ENCODE measurements at places on chromosomes 12 and 14. TPM values are rescaled to one million over a fixed set of nuclear protein-coding genes. Genes with fewer than 3 reads are reported as not detected.

GRCh38 chr14:92252323-92252722 is 70.6 kb upstream of the SLC24A4 start:
- DNase-seq, result no peak
- H3K36me3 ChIP-seq, result no peaks in the 10 kb centered on the region
- H3K4me3 ChIP-seq, result no peak overlapping the region
- H3K27ac ChIP-seq, result no peak overlapping the region

- H3K4me3 ChIP-seq, result no peak overlapping the region
- H3K36me3 ChIP-seq, result no peaks in the 10 kb centered on the region
- no peaks in the 10 kb centered on the region for H3K4me1 ChIP-seq
- H3K27ac ChIP-seq, result no peak overlapping the region
Observed at GRCh38 chr14:80988735-80989429, 33.5 kb downstream of the TSHR start.

GRCh38 chr12:118922405-118922804 is 58.9 kb upstream of the SRRM4 start:
- H3K4me1 ChIP-seq, result no peaks in the 10 kb centered on the region
- no peaks in the 10 kb centered on the region for H3K36me3 ChIP-seq
- H3K27ac ChIP-seq, result no peak overlapping the region
- DNase-seq, result no peak

DNA sequence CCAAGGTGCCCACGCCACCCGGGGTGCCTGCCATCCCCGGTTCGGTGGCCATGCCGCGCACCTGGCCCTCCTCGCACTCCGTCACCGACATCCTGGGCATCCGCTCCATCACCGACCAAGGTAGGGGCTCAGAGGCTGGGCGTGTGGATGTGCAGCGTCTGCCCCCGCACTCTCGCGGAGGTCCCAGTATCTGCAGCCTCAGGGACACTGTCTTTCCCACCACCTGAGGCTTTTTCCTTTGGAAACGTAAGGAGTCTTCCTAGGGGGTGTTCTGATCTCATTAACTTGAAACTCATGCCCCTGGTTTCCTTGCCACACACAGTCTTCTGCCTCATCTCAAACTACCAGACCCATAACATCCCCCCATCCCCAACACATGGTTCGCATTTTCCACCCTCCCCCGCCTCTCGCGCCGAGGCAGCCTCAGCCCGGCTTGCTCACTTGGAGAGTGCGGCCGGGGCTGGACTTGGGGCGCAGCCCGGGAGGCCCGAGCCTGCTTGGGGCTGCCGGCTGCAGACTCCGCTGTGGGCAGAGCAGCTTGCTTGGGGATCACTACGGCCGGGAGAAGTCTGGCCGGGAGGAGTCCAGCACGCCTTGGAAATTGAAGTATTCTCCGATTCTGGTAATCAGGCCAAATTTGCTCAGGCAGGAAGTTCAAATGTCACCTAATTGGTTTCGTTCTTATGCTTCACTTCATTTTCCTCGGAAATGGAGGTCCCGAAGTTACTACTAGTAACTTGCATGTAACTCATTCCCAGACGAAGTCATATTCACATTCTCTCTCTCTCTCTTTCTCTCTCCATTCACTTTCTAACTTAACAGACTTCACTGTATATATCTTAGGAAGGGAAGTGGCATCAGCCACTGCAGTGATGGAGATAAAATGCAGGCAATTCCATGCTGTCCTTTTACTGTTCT is 2.0 kb downstream of the PAX9 start:
- no peak for DNase-seq
- H3K4me1 ChIP-seq, result no peaks in the 10 kb centered on the region
- no peaks in the 10 kb centered on the region for H3K36me3 ChIP-seq
- H3K27me3 ChIP-seq, result peaks cover 96% of the 10 kb centered on the region
- no peak overlapping the region for H3K27ac ChIP-seq

DNA sequence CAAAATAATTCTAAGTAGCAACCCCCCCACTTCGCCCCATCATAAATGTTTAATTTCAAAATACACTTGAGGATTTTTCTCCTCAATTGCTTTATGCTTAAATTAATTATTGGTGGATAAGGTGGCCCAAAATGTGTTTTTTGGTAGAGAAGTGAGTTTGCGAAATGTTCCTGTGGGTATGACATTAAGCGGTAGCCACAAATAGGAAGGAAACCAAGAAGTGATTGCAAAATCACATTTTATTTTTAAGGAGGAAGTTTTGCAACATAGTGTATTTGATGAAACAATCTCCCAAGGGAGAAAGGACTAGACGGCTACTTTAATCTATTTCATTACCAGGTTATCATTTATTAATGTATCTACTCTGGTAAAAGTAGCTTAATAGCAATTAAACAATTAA is 25.5 kb downstream of the SLC25A3 start:
- H3K27ac ChIP-seq, result no peak overlapping the region
- no peak overlapping the region for H3K4me3 ChIP-seq
- no peaks in the 10 kb centered on the region for H3K36me3 ChIP-seq
- no peak for DNase-seq

Gene POTEG
- total RNA-seq, result not detected

Gene RD3L
- total RNA-seq, result not detected

Gene APOF
- total RNA-seq, result not detected

Gene SYCP3
- not detected for total RNA-seq

Gene CCNT1
- total RNA-seq, result 22.6 TPM
